Activated B cell treated with CpG ODN at 0.5 μM for 24 hours (primary cell): ENCODE measurements at places on chromosomes 5 and 9.

DNA sequence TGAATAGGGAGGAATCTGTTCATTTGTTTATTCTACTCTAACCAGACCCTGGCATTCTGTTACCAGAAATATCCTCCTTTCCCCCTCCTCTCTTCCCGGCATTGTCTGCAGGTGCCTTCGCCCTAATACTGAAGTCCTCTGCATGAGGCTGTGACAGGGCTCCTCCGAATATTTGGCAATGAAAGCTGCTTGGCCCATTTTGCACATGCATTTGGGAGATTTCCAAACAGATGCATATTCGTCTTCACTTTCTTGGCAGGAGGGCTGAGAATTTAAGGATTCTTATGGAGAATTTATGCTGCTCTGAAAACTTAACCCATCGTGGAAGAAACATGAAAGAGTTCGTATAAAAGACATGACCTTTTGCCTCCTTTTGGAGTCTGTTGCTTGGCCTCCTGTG, 484.0 kb downstream of the ZNF608 start:
- no peak for DNase-seq

DNA sequence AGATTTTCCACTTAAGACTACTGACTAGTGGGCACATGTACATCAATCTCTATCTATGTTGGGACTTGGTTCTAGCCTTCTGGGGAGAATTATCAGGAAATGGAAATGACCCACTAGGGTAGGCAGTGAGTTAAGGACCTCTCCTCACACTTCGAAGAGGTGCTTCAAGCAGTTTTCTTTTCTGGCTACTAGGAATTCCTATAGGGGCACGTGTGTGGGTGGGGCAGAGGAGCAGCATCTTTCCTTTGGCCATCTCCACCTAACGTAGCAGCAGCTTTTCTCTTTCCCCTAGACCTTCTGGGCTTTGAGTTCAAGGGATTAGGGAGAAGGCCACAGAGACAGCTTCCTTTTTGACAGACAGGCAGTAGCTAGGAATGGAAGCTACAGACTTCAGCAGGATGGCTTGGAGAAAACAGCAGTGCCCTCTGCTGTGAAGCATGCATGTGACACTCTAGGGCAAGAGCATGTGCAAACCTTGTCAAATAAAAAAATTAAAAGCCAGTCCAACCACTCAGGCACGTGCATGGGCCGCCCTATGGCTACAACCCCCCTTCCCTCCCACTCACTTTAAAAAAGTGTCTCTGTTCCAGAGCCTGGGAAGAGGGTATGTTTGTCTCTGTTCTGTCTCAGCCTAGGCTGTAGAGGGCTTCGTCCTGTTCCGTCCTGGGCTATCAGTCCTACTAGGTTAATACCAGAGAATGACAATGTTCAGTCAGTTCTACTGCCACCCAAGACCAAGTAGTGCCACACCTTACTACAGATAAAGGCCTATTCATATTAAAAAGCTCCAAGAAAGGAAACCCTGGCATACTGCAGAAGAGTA, 8.7 kb upstream of the GFRA3 start:
- DNase-seq, result no peak

- DNase-seq, result no peak
Measured at GRCh38 chr5:8770431-8770830, 775.4 kb downstream of the SEMA5A start.

GRCh38 chr5:129112295-129112694, 17.7 kb downstream of the ISOC1 start:
- no peak for DNase-seq

- DNase-seq, result no peak
Measured at GRCh38 chr5:93150311-93151012, 430.6 kb downstream of the NR2F1-AS1 start.

DNA sequence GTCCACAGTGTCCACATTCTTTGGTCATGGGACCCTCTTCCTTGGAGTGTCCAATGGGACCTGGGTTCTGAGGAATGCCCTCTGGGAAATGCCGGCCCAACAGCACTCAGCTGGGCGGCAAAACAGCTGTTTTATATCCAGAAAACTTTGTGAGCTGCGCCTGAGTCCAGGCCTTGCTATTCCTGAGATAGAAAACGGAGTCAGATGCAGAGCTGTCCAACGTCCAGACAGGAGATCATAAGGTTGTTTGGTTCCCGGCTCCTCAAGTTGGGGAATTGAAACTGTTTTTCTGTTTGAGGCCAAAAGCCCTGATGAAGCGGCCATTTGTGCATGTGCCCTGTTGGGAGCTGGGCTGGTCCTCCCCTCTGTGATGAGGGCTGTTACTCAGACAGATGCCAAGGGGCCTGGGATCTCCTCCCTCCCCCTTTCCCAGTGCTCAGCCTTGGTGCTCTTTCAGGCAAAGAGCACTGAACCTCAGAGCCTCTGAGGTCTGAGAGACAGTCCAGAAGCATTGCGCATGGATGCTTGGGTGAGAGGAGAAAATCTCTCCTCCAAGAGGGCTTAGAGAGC, 66.6 kb upstream of the GARNL3 start:
- no peak for DNase-seq

- no peak for DNase-seq
Measured at GRCh38 chr9:133396952-133397351, 20.8 kb downstream of the STKLD1 start.

GRCh38 chr5:143649937-143650621, 161.9 kb upstream of the HMHB1 start:
- DNase-seq, result no peak

- no peak for DNase-seq
Measured at GRCh38 chr5:125823572-125823971, 599.6 kb upstream of the GRAMD2B start.

- no peak for DNase-seq
Measured at GRCh38 chr5:68041293-68041692, 174.3 kb upstream of the PIK3R1 start.

DNA sequence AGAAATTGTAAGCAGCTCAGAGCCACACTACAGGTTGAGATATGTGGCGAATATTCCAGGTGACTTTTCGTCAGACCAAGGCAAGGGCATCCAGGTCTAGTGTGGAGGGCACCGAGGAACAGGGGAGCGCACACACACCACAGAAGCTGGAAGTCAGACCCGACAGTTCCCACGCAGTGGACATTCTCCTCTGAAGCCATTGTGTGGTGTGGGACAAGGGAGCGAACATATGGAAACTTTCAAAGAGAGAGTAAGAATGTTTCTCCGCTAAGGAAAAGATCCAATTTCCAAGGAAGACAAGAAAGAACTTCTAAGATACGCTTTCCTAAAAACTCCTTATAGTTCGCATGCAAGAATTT, 141.4 kb upstream of the OTULINL start:
- no peak for DNase-seq

DNA sequence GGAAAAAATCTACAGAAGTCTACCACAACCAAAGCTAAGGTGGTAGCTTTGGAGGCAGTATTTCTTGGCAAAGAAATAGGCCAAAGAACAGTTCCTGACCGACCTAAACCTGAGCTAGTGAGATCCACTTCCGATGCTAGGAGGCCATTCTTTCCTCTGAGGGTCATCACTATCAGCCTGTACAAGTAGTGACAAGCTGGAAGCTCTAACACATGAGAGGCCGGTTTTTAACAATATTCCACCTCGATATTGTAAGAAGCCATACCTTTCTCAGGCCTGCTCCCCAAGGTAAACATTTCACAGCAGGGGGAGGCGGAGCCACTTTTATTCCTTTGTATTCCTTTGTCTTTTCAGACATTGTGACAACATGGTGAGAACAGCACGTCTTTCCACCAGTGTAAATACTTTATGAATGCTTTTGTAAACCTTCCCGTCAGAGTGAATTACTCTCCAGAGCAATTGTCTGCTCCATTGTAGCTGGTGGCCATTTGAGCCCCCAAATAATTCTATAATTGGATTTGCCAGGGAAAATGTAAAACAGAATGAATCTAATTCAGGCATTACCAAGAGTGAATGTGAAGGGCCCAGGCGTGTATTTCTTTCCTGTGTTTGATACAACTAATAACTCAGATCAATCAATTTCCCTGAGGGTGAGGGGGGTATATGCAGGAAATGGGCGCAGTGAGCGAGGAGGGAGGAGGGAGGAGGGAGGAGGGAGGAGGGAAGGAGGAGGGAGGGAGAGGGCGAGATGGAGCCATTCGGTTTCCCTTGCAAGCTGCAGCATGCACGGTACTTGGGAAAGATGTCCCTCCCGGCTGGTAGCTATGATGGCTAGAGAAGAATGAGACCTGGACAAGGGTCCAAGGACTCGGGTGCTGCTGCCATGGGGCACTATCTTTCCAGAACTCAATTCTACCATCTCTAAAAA, 166.6 kb downstream of the CDK5RAP2 start:
- DNase-seq, result no peak

- no peak for DNase-seq
Measured at GRCh38 chr9:15400281-15400941, 22.3 kb upstream of the SNAPC3 start.

DNA sequence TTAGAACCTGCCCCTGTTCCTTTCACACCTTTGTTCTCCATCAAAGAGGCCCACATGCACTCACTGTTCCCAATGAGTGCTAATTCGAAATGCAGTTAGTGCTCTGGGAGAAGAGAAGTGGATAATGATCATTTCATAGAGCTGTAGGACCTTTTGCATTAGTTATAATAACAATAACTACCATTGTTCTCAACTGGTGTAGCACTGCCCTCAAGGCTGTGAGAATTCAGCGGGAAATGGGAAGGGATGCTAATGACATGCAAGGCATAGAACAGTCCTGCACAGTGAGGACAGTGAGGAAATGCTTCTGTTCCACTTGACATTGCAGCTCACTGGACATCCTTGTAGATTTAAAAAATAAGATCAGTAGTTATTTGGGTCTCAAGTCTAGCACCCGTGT, 187.4 kb downstream of the FBXL7 start:
- no peak for DNase-seq

- DNase-seq, result no peak
Measured at GRCh38 chr9:124478354-124478753, 28.1 kb downstream of the ADGRD2 start.

GRCh38 chr9:116447934-116448333, 239.2 kb upstream of the TRIM32 start:
- no peak for DNase-seq

DNA sequence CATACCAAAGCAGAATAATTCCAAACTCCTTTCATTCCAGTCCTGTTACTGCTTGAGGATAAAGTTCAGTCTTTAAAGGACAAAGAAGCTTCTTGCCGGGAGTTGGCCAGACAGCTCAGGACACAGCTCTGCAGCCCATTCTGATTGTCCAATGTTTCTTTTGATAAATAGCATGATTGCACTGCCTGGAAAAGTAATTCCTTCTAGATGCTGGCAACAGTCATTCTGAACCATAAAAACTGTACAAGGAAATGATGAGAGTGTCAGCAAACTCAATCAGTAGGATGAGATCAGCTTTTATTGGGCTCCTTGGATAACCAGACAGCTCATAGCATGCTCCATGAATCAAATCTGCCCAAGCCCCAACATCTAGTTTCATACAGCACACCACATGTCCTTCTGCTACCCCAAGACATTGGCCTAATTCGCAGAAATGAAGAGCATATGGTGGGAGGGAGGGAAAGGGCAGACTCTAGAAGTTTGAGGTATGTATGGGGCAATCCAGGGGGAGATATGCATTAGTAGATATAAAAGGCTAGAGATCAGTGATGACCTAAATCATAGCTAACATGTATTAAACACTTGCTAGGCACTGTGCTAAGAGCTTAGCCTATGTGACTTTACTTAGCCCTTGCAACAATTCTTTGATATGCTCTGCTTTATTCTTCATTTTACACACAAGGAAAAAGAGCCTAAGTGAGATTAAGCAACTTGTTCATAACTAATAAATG, 219.9 kb upstream of the NREP start:
- DNase-seq, result no peak

DNA sequence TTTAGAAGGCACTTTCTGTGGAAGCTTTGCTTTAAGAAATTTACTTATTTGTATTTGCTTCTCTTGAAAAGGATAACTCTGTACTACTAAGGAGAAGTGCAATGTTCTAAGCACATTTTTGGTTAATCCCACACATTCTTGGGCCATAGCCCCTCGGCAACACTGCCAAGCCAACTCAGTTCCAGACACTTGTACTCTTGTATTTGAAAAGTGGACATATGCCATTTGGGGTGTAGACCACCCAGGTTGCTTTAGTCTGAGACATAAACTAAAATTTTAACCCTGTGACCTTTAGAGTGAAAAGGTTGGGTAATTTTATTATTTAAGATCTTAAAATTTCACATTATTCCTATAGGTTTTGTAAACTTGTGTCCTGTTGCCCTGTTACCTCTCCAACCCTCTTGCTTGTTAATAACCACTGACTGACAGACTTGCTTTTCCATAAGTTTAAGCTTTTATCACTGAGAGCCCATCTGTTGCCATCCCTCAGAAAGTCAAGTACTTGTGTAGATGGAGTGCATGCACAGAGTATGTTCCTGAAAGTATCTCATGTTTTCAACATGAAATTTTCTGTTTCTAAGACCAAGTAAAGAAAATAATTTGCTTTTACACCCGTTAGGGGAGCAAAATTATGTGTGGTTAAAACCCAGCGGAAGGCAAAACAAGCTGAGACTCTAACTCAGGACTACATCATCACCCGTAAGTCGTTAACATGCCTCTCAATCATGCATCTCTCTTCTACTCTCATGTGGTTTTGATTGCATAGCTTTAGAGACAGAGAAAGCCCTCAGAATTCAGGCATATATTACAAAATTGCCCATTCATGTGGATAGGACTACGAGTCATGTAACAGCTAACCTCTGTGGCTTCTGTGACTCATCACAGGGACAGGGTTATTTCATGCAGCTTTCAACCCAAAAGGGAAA, 117.3 kb downstream of the GDNF start:
- DNase-seq, result no peak
